Adrenal gland (tissue), 19 donors: ENCODE measurements at places on chromosomes 7 and 10. TPM values are rescaled to one million over a fixed set of nuclear protein-coding genes. Genes with fewer than 3 reads are reported as not detected.

GRCh38 chr10:132786884-132787494 is 1.0 kb upstream of the NKX6-2 start:
- no peak for DNase-seq

DNA sequence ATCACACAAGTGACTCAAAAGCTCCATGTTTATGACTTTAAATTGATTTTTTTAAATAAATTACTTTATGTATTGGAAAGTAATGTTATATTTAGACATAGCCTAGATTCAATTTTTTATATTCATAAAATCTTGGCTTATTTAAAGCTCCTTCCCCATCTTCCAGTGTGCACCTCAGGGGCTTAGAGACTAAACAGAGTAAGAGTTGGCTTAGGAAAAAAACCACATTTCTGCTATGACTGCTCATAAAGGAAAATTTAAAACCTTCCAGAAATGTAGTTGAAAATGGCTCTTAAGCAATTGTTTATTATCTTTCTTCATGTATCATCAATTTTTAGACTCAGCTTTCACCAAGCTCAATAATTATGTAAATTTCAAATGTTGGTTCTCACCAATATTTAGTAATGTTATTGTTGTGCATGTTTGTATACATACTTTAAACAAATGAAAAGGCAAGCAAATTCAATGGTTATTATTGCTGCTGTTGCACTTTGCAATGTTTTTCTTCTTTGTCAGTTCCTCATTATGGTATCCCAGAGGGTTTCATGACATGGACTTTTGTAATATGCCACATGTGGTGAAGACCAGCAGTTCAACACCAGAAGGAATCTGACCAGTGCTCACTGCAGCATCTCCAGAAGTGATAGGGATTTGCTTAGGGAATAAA is 700.1 kb upstream of the ANKRD30A start:
- no peak for DNase-seq

- no peak for DNase-seq
These were observed 154.7 kb upstream of the ZMIZ1 start for GRCh38 chr10:78914060-78914378.

DNA sequence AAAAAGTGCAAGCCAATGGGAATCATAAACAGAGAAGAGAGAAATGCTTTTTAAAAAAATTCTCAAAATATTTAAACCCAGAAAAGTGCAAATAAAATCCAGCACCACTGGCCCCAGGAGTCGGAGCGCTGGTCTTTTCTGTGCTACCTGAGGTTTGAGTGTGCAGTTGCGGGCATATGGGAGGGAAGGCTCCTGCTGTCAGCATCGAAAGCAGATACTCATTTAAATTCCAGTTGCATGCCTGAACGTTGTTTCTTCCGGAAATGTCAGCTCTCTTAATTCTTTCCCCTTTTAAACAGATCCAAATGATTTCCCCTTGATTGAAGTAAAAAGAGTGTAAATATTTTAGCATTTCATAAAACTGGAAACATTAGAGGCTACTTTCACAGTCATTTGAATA is 240.5 kb upstream of the GPR26 start:
- DNase-seq = no peak

- DNase-seq = no peak
These were observed 49.7 kb downstream of the CDK1 start for GRCh38 chr10:60827791-60828488.

GRCh38 chr10:114021154-114021553 is 22.5 kb upstream of the ADRB1 start:
- DNase-seq = no peak

GRCh38 chr10:116201011-116201410 is 72.0 kb downstream of the GFRA1 start:
- no peak for DNase-seq

DNA sequence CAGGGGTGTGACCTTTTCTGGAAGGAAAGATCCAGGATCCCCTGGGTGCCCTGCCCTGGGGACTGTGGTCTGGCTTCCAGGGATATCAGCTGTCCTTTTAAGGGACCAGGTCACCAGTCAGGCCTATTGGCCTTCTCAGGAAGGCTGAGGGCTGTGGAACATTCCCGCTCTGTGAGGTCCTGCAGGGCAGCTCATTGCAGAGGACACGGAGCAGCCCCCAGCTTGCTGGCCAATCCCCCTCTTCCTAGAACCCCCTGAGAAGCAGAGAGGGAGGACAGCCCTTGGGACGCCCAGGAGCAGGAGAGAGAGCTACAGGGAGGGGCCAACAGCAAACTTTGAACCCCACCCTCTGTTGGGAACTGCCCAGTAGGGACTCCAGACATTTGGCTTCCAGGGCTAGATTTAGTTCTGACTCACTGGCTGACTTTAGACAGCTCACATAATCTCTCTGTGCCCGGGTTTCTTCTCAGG is 67.9 kb upstream of the COL13A1 start:
- no peak for DNase-seq

DNA sequence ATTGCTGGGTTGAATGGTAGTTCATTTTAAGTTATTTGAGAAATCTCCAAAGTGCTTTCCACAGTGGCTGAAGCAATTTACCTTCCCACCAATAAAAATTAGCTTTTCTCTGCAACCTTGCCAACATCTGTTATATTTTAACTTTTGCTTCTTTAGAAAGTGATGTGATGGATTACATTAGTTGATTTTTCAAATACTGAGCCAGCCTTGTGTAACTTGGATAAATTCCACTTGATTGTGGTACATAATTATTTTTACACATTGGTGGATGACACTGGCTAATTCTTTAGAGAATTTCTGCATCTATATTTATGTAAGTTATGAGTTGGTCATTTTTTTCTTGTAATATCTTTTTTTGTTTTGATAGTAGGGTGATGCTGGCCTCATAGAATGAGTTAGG is 634.1 kb downstream of the GALNT17 start:
- no peak for DNase-seq

DNA sequence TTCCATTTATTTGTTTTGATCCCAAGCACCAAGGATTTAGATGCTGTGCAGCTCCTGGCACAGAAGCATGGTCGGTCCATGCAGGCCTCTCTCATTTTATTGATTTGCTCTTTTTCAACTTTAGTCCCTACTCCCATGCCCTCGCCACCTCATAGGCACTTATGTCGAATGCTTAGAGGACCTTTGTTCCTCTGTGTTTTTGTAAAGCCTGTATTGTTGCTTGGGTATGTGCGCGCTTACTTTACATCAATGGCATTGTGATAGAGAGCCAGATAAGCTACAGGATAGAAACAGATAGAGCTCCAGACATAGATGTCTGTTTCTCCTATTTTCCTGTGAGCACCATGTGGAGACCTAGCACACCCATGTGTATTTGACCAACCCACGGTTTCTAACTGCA is 225.0 kb downstream of the PAXIP1 start:
- no peak for DNase-seq

DNA sequence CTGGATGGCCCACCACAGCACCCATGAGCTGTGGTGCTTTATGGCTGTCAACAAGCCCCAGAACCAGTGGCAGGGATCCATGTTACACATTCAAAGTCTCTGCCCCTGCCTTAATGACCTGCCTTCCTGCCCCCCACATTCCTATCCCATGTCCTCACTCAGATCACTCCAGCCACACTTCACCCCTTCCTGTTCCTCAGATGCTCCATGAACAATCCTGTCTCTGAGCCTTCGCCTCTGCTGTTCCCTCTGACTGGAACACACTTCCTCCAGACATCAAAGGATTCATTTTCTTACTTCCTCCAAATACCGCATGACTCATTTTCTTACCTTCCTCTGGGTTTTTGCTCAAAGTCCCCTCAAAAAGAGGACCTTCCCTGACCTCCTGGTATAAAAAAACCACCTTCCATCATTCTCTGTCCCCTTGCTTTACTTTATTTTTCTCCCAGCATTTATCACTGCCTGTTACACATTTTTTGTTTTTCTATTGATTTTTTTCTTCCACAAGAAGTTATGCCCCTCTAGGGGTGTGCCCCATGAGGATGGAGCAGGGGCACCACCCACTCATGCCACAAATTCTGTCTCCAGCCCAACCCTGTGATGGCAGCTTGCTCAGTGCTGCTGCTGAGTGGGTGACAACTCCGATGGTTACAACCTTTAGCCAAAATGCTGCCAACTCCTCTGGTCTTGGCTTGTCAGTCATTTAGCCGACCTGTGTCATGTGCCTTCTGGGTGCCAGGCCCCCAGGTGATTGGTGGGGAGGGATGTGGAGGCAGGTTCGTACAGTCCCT is 18.2 kb downstream of the COL13A1 start:
- DNase-seq = no peak

Gene SNCG
- 1,580 TPM for total RNA-seq

Gene GLI3
- total RNA-seq = 7.4 TPM

Gene CADPS2
- total RNA-seq = 36.7 TPM
